ENCODE measurements at places on chromosomes 3 and 15.

- DNase-seq = no peak
These were observed 925 bp upstream of the PSTPIP1 start for GRCh38 chr15:76994001-76994400.

GRCh38 chr15:70062321-70062956, 35.3 kb downstream of the TLE3 start:
- DNase-seq = no peak

DNA sequence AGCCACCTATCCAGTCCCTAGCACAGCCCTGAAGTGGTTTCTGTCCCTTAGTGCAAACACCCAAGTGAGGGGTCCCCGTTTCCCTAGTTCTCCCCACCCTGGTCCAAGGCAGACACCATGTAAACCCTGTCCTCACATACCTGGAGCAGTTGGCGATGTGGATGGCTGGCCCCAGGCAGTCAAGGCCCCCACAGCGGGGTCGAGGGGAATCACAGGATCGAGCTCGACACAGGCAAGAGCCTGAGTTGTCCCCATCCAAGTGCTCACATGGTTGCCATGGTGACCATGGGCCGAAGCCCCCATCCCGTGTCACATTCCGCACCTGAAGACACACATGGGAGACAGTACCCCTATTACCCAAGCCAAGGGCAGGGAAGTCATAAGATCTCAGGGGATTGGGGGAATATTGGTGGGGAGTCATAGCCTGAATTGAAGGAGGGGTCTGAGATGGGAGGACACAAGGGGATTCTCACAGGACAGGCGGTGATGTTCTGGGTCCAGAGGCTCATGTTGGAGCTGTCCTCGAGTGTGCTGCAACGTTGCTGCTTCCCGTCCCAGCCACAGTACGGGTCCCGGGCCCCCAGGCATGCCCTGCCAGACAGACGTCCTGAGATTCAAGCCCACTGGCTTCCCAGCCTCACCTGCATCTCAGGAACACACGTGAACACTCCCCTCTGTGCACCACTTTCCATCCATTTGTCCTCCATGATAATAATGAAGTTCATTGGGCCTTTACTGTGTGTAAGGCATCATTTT, 112.1 kb downstream of the SEMA5B start:
- DNase-seq = no peak

GRCh38 chr3:26418553-26418952, 204.0 kb upstream of the LRRC3B start:
- no peak for DNase-seq

GRCh38 chr3:52036829-52037228, 19.5 kb downstream of the DUSP7 start:
- DNase-seq = no peak

DNA sequence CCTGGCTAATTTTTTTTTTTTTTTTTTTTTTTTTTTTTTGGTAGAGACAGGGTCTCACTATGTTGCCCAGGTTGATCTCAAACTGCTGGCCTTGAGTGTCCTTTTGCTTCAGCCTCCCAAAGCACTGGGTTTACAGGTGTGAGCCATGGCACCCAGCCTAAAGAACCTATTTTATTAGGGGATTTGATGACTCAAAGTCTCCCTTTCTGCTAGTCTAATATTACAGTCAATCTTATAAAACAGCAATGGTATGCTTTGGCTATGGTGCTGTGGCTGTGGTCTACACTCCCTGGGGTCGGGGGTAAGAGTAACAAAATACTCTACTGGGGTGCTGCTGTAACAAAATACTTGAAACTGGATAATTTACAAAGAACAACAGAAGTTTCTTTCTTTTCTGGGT, 44.8 kb downstream of the ZNF589 start:
- no peak for DNase-seq

DNA sequence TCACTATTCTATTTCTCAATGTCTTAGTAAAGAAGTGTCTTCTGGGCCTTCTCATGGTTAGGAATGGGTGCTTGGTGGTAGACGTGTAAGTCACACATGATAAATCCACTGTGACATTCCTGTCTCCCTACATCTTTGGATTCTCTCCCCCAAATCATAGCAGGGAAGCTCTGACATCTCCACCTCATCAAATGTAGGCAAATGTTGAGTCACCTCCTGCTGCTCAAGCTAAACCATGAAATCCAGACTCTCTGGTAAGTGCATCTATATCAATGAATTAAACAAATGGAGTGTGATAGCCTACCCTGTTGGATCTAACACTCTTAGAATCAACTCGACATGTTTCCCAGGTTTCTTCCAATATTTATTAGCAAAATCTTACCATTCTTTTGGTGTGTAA, 42.8 kb upstream of the RPL35A start:
- DNase-seq = no peak

- DNase-seq = no peak
These were observed 193.0 kb upstream of the THRB start for GRCh38 chr3:24687671-24688070.

DNA sequence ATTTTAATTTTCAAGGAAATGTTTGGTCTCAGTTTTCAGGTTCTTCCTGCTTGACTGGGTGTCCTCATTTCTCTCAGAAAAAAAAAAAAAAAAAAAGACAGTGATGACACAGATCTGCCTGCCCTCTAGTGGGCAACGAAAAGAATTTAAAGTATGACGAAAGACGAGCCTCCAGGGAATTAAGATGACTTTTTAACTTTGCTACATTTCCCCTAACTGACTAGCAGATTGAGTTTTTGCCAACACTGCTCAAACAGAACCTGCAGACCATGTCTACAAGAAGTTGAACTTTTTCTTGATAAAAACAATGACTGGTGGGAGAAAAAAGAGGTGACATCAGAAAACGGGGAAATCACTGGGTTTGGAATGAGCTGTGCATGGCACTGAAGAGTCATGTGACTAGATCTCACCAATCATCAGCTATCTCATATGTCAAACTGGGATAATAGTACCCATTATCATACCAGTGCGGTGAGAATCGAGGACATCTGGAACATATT, 40.8 kb downstream of the EOMES start:
- no peak for DNase-seq

DNA sequence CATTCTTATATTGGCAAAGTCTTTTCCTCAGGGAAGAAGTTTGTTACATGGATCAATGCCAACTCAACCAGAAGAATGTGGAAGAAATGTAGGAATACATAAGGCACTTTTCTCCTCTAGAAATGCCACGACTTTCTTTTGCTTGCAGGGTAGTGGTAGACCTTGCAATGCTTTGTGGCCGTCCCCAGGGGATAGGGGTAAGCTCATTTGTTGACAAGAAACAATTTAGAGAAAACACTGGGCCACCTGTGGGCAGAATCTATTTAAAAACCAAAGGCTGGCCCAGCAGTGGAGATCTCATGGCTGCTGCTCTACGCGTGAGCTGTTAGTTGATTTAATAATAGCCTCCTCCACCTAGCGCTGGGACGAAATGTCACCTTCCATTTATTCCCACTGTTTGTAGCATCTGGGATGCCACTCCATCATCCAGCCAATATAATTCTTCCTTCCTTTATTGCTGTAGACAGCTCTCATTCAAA, 64.6 kb upstream of the PFN2 start:
- no peak for DNase-seq

GRCh38 chr3:108428586-108428985, 81.8 kb downstream of the MYH15 start:
- DNase-seq = no peak

- no peak for DNase-seq
These were observed 78.2 kb downstream of the DGKG start for GRCh38 chr3:186283651-186284348.

DNA sequence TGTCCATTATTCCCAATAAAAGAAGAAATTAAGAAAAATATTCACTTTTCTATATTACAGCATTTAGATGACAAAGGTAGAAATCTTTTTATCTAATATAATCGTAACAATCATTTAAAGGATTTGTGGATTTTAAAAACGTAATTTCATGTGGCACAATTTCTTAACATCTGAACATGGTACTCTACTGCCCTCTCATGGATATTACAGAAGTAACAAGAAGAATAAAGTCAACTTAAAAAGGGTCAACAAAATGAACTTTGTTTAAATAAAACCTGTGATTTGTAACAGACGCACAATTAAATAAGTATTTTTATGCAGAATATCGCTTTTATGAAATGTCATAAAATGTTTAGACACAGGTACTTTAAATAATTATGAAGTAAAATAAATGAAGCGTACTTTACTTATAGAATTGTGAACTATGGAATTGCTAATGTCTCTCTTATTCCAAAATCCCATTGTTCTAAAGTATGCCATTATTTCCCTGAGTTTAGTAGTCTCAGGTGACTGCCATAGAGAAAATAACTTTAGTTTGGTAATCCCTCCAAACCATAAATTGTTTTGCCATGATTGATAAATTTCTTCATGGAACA, 366.8 kb upstream of the ZNF385D start:
- DNase-seq = no peak

GRCh38 chr3:138062626-138063025, 52.7 kb downstream of the CLDN18 start:
- no peak for DNase-seq

DNA sequence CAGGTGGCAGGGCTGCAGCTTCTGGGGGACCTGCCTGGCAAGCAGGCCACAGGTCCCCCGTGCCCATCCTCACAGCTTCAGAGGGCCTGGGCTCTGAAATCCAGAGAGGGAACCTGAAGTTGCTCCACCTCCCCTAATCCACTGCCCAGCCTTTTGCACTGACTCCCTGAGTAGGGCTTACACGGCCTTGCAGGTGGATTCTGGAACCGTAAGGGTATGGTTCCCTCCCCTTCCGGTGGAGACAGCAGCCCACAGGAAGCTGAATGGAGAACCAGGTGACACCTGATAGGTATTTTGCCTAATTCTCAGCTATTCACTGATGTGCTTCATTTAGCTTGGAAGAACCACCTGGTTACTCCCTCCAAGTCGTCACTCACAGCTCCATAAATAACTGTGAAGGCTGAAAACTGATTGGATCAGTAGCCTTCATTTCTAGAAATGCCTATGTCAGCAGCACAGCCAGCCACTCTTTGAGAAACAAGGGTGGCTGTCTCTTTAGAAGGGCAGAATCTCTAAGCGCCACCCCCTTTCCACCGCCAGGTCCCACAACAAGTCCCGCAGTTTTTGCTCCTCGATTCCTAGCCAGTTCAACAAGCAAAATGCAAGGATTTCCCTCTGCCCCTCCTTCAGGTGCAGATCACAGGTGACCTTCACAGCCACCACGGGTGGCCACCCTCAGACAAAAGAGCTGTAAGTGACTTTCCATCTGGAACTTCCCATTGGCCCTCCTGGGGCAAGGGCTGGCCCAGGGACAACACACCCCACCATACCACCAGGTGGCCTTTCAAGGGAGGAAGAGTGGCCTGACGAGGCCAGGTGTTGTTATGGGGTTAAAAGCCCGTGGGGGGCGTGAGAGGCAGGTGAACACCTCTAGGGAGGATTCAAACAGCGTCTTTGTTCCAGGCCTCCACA, 112.9 kb downstream of the SEC22A start:
- DNase-seq = no peak

DNA sequence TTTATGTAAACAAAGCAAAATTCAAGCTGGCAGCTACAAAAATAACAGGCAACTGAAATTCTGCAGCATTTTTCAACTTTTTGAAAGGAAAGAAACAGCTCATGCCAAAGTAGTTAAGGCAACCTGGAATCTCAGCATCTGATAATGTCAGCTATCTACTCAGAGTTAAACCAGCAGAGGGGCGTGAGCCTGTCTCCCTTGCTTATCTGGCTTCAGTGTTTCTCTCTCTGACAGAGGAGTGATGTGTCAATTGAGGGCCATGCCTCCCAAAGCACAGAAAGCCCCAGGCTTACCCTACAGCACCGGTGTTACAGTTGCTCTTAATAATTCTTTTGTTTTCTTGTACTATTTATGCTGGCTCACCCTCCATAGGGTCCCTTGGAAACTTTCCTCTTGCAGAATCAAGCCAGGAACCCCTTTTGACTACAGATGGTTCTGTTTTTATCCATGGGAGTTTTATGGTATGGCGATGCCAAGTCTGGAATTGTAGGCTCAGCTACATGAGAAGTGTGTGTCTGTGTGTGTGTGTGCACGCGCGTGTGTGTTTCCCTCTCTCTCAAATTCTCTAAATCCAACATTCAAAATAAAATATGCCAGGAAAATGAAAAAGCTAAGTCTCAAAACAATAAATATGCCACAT, 7.3 kb downstream of the TMEM212 start:
- DNase-seq = no peak

GRCh38 chr3:150613709-150614480, 10.8 kb downstream of the SELENOT start:
- no peak for DNase-seq

- DNase-seq = no peak
These were observed 7.7 kb downstream of the MAP6D1 start for GRCh38 chr3:183817639-183818038.

- DNase-seq = no peak
These were observed 5.7 kb upstream of the CCDC80 start for GRCh38 chr3:112646623-112647022.

DNA sequence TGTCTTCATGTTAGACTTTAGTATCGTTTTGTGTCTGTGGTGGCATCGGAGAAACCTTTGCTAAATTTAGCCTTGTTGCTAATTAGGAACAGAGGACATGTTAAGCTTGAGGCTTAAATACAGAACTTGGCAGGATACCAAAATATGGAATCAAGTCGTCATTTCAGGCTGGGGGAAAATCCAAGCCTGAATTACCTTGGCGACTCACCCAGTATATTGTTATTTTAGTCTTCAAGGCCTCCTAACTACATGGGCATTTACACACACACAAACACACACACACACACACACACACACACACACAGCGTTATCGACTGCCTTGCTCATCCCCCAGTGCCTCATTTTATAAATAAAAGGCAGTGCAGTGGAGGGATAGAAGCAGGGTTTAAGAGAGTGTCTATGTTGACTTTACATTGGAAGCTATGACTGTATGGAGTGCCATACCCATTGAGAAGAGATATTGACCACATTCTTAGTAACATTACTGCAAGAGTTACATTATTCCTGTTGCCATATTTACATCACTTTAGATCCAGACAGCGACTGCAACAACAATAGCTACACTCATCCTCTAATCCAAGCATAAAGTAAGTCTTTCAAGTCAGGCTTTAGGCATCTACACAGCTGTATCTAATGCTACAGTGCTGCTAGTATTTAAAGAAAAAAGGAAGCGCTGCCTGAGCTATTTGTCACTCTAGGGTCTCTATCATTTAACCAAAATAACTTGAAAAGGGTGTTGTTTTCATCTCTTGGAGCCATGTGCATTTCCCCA, 210.8 kb upstream of the SEMA6D start:
- DNase-seq = no peak

- DNase-seq = no peak
These were observed 45.4 kb downstream of the COMMD2 start for GRCh38 chr3:149706905-149707304.

GRCh38 chr15:71325481-71325880, 210.2 kb downstream of the THSD4 start:
- no peak for DNase-seq
